Activated CD4-positive, alpha-beta T cell treated with anti-CD3 and anti-CD28 coated beads for 1 hour (primary cell): ENCODE measurements at places on chromosomes 7 and 10.

GRCh38 chr7:157623556-157623955 lies 286.8 kb downstream of the DNAJB6 start:
- no peak for DNase-seq

DNA sequence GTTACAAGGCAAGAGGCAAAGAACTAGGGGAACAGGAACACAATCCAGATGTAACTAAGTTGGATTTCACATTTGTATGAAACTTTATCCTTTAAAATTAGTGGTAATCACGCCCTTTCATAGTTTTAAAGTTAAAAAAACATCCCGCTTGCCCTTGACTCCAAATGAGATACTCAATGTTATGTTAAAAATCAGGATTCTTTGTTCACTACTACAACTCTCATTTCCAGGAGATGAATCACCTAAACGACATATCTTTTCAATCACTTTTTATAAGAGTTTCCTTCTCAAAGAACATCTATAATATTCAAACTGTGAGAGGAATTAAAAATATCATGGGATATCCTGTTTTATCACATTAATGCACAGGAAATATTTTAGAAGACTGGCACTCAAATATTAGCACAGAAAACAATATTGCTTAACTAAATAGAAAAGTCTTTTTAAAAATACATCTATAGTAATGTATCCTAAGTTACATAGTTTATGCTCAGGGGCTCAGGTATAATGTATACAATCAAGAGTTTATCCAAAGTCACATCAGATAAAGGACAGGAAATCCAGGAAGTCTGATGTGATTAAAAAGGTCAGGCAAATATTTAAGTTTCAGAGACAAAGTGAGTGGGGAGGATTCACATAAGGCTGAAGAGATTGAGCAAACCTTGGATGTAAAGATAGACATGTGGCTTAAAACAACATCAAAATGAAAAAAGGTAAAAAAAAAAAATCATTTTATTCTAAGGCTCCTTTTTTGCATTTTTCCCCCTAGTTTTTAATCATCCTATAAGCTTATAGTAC lies 41.9 kb downstream of the CADPS2 start:
- DNase-seq = no peak

DNA sequence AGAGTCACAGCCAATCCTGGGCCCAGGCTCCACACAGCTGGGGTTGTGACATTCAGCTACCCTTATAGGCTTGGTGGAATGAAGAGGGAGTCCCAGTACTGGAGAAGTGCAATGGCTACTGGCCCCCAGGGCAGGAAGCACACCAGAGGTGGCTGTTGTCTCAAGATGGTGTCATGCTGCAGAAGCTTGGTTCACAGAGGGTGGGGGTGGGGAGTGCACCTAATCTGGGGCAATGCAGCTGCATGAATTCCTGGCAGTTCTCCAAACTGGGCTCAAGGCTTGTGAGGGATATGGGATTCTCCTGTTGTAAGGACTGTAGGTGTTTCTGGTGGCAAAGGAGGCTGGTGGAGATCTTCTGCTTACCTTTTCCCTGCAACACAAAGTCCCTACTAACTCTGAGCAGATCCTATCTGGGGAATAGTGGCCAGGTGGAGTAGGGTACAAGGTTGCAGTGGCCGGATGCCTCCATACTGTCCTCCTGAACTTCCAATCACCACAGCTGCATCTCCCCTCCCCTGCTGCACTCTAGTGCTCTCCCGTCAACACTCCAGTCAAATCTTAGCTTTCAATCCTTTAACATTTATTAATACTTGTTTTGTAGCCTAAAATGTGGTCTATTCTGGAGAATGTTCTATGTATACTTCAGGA lies 27.4 kb upstream of the PLA2G12B start:
- DNase-seq = no peak

DNA sequence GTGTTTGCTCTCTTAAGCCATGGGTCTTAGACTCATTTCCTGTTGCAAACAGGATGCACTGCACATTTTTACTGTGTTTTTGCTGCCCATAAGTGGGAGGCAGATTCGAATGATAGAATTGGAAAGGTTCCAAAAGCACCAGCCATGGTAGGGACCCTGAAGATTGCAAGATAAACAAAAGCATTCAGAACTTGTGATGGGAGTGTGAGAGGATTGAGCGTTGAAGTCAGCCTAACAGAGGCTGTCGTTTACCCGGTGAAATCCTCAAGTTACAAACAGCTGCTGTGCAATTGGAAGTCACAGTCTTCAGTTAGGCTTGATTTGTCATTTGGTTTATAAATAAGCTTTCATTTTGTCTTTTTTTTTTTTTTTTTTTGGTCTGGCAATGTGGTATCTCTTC lies 192.7 kb upstream of the MKI67 start:
- no peak for DNase-seq

DNA sequence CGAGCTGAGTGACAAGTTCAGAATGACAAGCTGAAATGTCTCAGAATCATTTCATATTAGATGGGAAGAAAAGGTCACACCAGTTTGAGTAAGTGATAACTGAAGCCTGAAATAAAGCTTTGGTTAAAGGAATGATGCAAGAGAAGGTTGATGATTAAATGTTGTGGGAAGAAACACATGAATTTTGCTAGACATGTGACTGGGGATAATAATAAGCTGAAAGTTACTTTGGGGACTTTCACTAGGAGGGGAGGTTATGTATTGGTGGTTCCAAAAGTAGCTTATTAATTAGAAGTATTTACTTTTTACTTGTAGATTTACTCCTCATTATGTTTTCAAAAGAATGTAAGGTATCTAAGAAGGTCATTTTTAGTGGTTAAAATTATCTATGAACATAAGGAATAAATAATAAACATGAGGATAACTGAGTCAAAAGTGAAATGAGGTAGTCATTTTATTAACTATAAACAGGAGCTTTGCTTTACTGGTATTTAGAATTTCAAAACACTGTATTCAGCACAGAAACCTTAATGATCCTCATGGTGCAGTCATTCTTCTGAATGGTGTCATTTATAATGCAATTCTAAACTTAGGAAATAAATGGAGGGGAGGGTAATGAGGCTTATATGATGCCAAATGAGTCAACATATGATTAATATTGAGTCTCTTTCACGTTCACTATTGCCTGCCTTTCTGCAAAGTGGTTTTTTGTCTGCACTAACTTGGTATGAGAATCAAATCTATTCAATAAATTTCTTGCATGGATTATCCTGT lies 63.7 kb downstream of the PRKG1 start:
- no peak for DNase-seq

DNA sequence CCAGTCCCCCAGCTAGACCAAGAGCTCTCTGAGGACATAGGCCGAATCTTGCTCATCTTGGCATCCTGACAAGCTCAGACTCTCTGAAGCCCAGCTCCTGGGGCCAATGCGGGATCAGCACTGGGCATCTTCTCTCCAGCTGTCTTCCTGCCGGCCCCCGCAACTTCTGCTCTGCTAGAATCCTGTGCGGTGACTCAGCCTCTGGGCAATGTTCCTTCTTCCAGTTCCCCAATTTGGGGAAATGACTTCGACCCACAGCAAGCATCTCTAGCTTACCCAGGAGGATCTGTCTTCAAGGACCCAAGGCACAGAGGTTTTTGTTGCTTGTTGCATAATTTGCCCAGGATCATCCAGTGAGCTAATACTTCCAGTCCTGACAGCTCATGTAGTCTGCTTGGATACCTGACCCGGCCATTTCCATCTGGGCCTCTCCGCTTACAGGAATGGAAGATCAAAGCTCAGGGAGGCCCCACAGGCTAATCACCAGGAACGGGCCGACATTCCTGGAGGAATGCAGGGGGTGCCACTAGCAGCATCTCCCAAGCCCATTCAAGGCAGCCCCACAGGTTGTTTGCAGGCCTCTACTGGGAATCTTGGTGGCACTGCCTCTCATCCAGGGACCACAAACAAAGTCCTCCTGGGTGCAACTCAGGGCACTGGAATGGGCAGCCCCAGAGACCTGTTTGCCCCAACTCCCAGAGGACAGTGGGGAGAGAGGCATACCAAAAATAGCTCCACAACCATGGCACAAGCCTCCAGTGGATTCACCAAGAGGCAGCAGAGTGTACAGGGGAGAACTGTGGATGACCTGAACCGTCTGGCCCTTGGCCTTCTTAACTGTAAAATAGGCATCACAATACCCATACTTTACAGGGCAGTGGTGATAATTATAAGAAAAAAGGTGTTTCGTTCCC lies 151.9 kb downstream of the NEURL1 start:
- DNase-seq = no peak

DNA sequence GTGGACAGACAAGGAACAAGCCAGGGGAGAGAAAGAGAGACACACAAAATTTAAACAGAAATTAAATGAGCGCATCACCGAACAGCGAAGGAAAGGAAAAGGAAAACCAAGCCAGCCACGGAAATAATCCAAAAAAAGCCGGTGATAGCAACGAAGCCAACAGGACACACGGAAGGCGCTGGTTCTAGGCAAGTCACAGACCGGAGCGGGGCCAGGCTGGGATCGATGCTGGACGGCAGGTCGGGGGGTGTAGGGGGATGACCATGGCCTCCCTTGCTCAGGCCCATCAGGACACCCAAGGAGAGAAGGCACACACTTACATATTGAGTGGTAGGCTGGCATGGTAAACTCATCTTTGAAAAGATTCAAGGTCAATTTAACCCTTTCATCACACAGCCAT lies 202.5 kb upstream of the PTN start:
- DNase-seq = no peak

GRCh38 chr10:75335983-75336382 lies 65.6 kb downstream of the ZNF503 start:
- DNase-seq = no peak

- DNase-seq = no peak
Measured at GRCh38 chr10:18449611-18450026, 201.8 kb downstream of the NSUN6 start.
